Stimulated activated CD4-positive, alpha-beta T cell treated with anti-CD3 and anti-CD28 coated beads, Interleukin-1b, Interleukin-23, amount 100 ng/mL, for 1 hour (primary cell): ENCODE measurements at places on chromosomes 16 and 17.
A peak's percentile ranks its signal among the peaks of the same experiment; 100 is the strongest.

GRCh38 chr16:9248162-9248561, 156.7 kb downstream of the HAPSTR1 start:
- no peak for DNase-seq

DNA sequence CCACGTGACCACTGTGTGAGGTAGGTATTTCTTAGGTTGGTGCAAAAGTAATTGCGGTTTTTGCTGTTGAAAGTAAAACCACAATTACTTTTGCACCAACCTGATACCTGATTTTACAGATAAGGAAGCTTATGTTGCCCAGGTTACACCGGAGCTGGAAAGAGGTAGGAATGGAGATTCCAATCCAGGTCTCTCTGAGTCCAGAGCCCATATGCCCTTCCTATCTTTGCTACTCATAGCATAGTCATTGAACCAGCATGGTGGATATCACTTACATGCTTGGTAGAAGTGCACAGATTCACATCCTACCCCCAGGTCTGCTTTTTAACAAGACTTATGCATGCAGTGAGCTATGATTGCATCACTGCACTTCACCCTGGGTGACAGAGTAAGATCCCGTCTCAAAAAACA, 61.8 kb downstream of the ARSG start:
- no peak for DNase-seq

DNA sequence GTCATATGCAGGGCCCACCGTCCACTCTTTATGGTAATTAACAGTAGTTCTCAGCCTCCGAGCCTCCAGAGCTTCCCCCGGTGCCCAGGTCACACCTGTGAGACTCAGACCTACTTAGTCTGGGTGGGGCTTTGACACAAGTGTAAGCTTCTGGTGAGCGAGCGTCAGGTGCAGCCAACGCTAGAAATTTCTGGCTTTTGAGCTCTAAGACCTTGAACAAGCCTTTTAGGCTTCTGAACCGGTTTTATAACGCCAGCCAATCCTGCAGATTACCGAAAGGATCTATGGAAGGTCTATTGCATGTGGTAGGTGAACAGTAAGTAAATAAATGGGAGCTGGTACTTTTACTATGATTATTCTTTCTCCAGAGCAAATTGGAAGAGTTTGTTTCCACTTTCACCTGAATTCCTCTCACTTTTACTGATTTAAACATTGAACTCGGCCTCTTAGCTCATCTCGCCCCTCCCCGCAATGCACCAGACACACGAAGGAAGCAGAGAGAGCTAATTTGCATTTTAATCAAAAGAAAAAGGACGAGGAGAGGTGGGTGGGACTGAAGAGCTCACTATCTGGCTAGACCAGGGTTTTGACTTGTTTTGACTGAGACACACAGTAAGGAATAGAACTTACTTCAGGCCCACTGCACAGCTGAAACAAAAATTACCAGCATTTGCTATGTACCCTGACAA, 47.1 kb downstream of the ABAT start:
- no peak for DNase-seq

DNA sequence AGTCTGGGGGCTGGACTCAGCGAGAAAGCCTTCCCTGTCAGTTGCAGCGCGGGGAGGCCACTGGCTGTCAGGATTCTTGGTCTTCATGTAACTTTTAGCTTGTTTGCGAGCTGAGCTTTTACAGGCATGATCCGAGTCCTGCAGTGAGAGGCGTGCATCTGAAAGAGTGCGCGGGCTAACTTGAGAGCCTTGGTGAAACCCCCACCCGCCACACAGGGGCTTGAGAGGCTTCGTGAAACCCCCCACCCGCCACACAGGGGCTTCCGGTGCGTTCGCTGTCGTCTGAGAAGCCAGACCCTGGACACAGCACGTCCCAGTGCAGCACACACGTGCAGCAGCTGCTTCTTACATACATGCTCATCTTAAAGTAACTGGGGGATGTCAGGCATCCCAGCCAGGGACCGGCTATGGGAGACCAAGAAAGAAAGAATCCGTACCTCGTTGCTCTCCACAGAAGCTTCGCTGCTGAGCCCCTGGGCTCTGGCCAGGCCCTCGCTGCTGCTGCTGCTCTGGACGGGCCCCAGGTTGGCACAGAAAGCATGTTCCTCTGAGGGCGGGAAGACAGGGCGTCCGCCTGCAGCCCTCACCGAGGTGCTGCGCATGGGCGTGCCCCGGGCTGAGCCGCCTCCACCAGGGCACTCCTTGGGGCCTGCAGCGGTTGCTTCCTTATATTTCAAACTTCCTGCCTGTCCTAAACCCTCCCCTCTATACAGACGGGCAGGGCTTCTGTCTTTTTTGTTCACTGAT, 7.8 kb downstream of the NUDT16L1 start:
- DNase-seq, result no peak

DNA sequence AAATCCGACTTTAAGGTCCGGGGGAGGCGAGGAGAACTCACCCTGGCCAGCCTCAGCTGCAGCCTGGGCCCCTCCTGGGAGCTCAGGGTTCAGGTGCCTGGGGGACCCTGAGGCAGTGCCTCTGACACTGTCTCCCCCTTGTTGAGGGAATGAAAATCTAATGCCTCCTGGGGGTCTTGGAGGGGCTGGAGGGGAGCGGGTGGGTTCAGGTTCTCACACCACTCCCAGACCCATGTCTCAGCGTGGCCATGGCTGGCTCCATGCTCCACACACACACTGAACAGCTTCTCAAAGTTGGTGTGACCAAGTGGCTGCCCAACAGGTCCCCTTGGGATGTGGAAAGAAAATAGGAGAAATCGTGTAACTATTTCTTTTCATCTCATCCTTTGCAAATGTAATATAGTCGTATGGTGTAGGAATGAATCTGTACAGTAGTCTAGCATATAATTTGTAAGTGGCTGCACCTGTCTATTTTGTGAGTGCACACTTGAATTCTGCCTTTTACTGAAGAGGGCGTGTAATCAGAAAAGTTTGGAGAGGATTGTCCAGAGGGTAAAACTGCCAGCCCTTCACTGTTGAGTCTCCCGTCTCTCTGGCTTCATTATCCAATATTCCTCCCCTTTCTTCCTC, 788 bp upstream of the PRCD start:
- no peak for DNase-seq

- DNase-seq, result no peak
Measured at GRCh38 chr17:63930951-63931575, 1.1 kb downstream of the CD79B start.

GRCh38 chr16:79845033-79845733, 244.6 kb upstream of the MAF start:
- DNase-seq, result no peak

DNA sequence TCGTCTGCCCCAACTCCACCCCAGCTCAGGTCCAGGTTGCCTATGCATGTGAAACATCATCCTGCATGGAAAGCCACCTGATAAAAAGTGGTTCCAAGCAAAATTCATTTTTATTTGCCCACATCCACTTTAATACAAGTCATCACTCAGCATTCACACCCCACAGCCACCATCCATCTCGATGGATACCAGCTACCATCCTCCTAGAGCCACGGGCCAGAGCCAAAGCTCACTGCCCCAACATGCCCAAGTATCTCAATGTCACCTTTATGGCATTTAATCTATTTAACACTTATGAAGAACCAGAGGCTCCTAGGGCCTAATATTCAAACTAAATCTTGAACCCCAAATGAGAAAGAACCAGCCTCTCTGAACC, 70.5 kb downstream of the COPRS start:
- no peak for DNase-seq

DNA sequence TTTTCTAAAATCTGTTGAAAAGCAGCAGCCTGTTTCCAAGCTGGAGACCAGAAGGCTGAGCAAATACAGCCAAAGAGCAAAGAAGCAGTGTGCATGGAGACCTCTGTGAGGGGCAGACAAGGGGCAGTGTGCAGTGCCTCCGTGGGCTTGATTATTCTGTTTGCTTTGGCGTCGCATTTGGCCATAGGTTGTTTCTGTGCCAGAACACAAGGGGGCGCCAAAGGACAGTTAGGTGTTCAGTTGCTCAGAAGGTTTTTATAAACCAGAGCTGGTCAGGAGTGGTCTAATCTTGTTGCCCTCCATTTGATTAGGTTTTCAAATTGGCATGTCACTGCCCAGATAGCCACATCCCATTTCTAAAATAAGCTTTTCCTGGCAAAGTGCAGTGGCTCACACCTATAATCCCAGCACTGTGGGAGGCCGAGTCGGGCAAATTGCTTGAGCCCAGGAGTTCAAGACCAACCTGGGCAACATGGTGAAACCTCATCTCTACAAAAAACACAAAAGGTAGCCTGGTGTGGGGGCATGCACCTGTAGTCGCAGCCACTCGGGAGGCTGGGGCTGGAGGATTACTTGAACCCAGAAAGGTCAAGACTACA, 10.6 kb downstream of the MYH3 start:
- DNase-seq, result peak; percentile 69

- no peak for DNase-seq
Measured at GRCh38 chr16:24681793-24682192, 47.7 kb upstream of the TNRC6A start.

DNA sequence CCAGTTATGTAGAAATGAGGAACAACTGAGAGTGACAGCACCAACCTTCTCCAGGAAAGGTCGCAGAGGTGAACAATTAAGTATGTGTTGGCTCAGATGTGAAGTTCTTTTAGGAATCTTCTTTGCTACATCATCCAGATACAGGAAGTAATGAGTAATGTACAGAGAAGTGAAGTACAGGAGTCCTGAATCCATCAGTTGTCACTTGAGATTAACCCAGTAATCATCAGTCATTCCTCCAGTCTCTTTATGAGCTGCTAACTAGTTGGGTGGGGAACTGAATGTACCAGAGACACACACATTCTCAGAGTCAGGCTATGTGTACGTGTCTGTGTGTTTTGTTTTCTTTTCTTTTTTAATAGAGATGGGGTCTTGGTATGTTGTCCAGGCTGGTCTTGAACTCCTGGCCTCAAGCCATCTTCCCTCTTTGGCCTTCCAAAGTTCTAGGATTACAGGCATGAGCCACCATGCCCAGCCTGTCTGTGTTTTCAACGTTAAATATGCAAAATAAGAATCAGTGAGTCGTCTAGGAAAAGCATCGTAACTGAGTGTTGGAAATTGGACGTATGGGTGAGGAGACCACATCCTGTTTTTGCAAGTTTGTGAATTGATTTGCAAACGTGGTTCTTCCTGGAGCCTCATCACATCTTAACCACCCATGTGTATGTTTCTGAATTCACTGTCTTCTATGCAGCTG, 19.9 kb downstream of the ZNF200 start:
- no peak for DNase-seq

DNA sequence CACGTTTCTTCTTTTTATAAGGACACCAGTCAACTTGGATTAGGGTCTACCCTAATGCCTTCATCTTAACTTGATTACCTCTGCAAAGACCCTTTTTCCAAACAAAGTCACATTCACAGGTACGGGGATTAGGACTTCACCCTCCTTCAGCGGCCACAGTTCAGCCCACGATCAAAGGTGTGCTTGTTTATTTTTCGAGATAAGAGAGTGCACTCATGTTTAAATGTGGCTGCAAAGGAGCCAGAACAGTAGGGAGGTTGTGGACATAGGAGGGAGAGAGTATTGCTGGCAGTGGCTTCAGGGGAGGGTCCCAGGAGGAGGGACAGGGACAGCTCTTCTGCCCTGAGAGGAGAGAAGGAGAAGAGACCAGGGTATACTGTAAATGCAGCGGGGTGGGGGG, 46.7 kb downstream of the MGAT5B start:
- no peak for DNase-seq

GRCh38 chr17:48520631-48521079, 10.2 kb downstream of the HOXB1 start:
- no peak for DNase-seq

GRCh38 chr17:48174833-48175523, 67.4 kb downstream of the SNX11 start:
- DNase-seq, result no peak

DNA sequence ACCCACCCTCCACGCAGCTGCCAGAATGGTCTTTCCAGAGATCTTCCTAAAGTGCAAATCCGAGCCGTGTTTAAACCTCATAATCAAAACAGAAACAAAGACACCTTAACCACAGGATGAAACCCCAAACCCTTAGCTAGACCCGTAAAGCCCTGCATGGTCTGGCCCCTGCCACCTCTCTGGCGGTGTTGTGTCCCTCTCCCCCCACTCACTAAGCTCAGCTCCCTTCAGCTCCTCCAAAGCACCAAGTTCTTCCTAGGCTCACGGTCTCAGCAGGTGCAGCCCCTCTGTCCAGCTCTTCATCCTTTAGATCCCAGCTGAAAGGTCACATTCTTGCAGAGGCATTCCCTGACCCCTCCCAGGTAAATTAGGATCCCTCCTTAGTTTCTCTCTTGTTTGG, 4.4 kb upstream of the NXPH3 start:
- DNase-seq, result no peak

- no peak for DNase-seq
Measured at GRCh38 chr17:73234736-73235135, 26.9 kb downstream of the CPSF4L start.

GRCh38 chr16:19127674-19128131, 13.9 kb downstream of the ITPRIPL2 start:
- no peak for DNase-seq

GRCh38 chr17:34609210-34609609, 29.8 kb downstream of the TMEM132E start:
- DNase-seq, result no peak

DNA sequence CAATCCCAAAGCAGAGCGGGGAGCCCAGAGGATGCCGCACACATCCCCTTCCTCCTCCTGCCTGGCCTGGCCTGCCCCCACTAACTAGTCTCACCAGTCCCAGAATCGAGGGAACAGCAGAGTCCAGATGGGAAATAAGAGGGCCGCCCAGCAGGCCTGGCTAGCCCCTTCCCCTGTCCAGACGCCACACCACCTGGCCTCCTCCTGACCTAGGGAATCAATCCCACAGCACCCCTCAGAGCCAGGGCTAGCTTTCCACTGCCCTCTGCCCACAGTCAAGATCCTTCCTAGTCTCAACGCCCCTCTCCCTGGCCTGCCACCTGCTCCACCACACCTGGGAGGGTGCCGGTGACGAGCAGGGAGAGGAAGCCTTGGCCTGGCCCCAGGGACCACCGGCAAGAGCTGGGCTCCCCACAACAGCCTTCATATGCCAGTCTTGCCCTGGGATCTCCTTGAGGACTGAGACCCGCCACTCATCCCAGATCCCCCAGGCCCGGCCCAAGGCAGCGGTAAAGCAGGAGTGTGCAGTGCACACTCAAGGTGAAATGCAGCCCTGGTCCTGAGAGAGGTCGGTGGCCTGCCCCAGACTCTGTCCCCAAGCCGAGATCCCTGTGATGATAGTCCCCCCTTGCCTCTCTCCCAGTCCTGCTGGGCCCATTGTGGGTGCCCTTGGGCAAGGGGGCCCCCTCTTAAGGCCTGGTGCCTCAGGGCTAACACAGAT, 27.9 kb downstream of the KATNB1 start:
- no peak for DNase-seq

GRCh38 chr17:59381716-59382570, 50.5 kb downstream of the YPEL2 start:
- DNase-seq, result no peak

DNA sequence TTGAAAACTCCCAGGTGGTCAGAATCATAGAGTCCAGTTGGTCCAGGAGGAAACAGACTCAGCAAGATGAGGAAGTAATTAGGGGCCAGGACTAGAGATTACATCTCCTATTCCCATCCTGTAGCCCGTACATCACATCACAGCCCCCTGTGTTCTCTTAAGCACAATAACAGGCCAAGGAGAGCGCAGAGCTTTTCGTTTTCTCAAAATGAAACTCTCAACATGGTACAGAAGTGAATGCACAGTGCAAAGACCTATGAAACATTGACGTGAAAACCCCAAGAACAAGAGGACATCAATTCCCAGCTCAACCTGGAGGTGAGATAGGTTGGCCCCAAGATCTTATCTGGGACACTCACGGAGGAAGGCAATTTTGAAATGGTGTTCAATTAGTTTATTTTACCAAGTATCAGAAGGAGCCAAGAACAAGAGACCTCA, 9.0 kb downstream of the PIK3R5 start:
- no peak for DNase-seq
